RCC 7860 (cell line): ENCODE measurements at places on chromosomes 13 and 19.
A peak's percentile ranks its signal among the peaks of the same experiment; 100 is the strongest.

GRCh38 chr13:86383561-86383960 lies 584.3 kb upstream of the SLITRK6 start:
- no peak for DNase-seq

DNA sequence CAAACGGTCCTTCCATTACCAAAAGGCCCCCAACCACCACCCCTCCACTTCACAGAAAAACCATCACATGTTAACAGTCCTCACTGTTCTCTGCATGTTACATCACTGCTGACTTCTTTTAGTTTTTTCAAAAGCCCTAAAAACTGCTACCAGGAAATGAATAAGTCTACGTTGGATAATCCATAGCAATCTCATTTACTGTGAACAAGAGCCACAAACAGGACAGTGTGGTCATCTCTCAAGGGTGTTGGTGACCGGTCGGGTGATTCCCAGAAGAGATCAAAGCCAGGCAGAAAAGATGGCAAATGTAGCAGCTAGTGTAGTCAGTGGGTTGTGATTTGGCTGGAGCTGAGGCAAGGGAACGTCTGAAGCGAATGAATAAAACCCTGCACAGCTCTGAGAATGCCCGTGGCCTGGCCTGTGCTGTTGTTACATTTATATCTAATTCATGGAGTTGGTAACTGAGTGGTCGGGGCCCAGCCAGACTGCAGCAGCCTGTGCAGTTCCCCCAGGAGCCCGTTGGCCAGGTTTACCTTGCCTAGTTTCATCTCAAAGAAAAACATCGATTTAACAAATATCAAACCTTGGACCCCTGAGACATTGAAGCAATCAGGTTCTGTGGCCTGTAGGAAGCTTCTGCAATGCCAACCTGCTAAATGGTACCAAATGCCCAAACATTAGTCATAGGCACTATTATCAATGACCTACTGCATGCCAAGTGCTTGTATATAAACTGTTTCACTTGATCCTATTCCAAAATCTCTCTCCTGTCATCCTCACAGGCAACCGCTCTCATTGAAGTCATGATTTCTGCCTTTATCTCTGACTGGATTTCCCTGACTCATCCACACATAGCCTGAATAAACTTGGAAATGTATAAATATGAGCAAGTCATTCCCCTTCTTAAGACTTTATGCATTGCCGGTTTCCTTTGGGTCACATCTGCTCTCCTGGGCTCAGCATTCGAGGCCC lies 153.8 kb upstream of the SERP2 start:
- DNase-seq = no peak

DNA sequence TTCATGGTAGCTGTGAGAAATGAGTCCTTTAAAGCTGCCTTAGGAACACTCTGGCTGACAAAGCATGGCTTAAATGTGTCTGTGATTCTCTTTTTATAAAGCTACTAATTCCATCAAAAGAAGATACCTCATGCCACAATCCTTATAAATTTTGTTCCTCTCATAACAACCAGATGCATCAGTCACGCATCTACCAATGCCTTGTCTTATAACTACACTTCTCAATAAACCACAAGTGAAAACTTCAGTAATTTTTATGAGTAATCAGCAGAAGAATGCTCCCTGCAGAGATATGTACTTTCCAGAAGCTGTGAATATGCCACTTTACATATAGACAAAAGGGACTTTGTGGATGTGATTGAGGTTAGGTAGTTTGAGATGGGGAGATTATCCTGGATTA lies 147.8 kb downstream of the SUCLA2 start:
- DNase-seq = peak; percentile 39

GRCh38 chr19:16266586-16266942 lies 58.1 kb upstream of the KLF2 start:
- DNase-seq = no peak

- no peak for DNase-seq
These were observed 34.0 kb upstream of the SPACA7 start for GRCh38 chr13:112341976-112342735.

GRCh38 chr13:50291611-50292010 lies 276.4 kb downstream of the KCNRG start:
- DNase-seq = peak; percentile 26

- DNase-seq = peak; percentile 24
These were observed 34.9 kb upstream of the TPM4 start for GRCh38 chr19:16041299-16041990.

GRCh38 chr19:12953799-12954611 lies 3.0 kb downstream of the GADD45GIP1 start:
- DNase-seq = no peak

- peak; percentile 78 for DNase-seq
These were observed at the start of gene DPY19L3 for GRCh38 chr19:32405431-32406160. DPY19L3 (plus strand) TSS chr19:32405770; CDS start chr19:32408254, 2,484 bp downstream.

- no peak for DNase-seq
These were observed 7.3 kb downstream of the LRP3 start for GRCh38 chr19:33201473-33201872.

- no peak for DNase-seq
These were observed 1.3 kb downstream of the CYP4F3 start for GRCh38 chr19:15641901-15642491.

DNA sequence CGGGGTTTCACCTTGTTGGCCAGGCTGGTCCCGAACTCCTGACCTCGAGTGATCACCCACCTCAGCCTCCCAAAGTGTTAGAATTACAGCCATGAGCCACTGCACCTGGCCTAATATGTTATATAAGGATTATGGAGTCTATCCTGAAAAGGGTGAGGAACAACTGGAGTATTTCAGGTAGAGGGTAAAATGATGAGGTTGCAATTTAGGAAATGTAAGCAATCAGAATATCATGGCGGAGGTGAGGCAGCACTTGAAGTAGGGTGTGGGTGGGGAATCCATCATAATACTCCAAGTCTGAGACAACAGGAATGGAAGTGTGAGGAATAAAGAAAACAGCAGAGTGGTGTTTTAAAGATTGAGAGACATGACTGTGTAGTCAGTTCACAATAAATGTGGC lies 582.2 kb downstream of the FGF9 start:
- no peak for DNase-seq

DNA sequence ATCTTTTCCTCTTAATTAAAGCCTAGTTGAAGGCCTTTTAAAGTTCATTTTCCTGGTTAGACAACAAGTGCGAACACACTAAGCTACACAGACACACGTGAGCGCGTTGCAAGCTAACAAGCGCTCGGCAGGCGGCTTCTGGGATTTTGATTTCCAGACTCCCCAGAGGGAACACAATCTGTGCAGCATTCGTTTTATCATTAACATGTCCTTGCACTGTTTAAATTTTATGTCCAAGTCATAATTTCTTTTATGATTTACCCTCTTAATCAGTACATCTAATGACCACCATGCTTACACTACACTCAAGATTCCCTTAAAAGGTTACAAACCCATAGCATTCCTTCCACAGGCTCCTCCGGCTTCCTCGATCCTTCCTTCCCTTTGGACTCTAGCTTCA lies 16.8 kb downstream of the COL4A1 start:
- DNase-seq = no peak

GRCh38 chr13:75685239-75685697 lies 49.1 kb downstream of the LMO7 start:
- DNase-seq = peak; percentile 15

GRCh38 chr13:36912369-36912768 lies 7.7 kb downstream of the SMAD9 start:
- no peak for DNase-seq

GRCh38 chr19:23366437-23366836 lies 28.8 kb downstream of the ZNF91 start:
- DNase-seq = no peak

- DNase-seq = no peak
These were observed 52.1 kb upstream of the USPL1 start for GRCh38 chr13:30565658-30566057.

- no peak for DNase-seq
These were observed 434.7 kb downstream of the FOXO1 start for GRCh38 chr13:40231751-40232150.

GRCh38 chr19:43464134-43464775 lies 1.2 kb downstream of the LYPD3 start:
- no peak for DNase-seq

DNA sequence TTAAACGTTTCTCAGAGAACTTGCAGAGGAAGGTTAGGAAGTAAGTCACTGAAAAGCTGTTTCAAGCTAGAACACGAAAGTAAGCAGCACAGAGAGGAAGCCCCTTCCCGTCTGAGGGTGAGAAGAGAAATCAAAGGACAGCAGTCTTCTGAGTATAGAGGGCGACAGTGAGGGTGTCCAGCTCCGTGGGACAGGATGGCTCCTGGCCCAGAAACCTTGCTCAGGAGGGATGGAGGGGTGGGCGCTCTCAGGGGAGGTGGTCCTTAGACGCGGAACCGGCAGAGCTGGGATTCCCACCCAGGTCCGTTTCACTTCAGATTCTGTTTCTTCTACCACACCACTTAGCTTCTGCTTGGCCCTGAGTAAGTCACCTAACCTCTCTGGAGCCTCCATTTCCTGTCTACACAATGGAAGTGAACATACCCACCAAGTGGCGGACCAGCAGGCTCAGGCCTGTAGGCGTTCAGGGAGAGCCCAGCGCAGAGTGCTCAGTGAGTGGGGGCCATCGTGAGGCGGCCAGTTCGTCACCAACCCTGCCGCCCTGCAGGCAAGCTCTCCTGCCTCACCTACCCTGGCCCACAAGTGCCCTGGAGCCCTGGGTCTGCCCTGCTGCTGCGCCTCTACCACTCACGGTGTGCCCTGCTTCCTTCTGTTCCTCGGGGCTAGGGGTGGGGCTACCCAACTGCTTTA lies 5.5 kb upstream of the RSPH6A start:
- DNase-seq = no peak

DNA sequence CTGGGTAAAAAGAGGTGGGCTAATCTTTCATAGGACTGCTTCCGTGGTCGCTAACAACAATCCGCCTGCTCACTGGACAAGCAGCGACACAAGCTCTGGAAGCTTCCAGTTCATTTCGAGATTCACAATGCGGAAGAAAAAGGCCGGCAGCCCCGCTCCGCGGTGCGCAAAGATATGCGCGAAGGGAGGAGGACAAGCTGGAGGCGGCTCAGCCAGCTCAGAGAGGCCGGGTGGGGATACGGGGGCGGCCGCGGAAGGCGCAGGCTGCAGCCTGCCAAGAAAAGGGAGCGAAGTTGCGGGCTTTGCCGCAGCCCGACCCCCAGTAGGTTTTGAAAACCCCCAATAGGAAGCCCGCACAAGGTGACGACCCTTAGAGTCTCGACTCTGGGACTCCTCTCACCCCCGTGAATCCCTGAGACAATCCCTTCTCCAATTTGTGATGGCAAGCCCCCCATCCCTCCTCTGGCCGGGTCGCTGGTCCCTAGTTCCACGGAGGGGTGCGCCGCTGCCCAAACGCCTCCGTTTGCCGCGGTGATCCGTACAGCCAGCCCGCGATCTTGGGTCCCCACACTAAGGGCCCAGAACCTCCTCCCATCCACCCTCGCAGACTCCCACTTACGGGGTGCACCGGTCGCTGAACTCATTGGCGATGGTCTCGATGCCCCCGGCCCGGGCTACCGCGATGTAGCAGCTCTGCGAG lies 697 bp downstream of the HSPH1 start:
- DNase-seq = peak; percentile 37

GRCh38 chr19:33418871-33419787 lies 45.6 kb downstream of the CEBPG start:
- DNase-seq = no peak

DNA sequence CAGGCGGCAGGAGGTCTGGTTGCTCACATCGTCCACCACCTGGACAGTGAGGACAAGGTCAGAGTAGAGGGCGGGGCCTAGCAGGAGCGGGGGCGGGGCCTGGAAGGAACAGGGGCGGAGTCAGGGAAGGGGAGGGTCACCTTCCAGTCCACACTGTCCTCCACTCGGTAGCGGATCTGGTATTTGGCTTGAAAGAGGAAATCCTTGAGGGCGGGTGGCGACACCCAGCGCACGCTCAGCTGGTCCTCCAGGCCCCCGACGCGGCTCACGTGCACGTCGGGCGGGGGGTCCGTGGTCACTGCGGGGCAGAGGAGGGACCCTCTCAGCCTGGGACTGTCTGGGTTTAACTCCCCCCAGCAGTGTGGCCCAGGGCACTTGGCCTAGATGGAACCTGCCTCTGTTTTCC lies 8.2 kb downstream of the REX1BD start:
- no peak for DNase-seq

DNA sequence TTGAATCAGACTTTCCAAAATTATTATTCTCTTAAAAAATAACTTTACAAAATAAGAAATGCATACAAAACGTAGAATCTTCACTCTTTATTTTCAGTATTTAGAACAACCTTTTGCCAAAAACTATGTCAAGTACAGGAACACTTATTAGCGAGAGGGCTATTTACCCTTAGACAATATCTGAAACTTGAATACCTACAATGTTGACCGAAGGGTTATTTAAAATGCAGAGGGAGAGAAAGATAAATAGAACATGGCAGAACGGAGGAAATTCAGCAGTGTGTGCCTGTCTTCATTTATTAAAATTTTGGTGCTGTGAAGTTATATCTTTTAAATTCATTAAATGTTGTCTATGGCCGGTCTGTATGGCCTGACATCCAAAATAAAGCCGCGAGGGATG lies 198.8 kb downstream of the EFNB2 start:
- DNase-seq = no peak

GRCh38 chr13:83223546-83223945 lies 658.7 kb downstream of the SLITRK1 start:
- no peak for DNase-seq
